Pons (tissue), 1 donor: ENCODE measurements at places on chromosomes 1 and 21.

- DNase-seq: no peak
Measured at GRCh38 chr1:24632832-24633175, 10.3 kb upstream of the SRRM1 start.

GRCh38 chr1:41559331-41559730 lies 74.8 kb upstream of the EDN2 start:
- no peak for DNase-seq

- DNase-seq: peak; percentile 9
Measured at GRCh38 chr1:50983219-50983802, 13.3 kb downstream of the CDKN2C start.

GRCh38 chr1:172342584-172343239 lies 77.8 kb upstream of the C1orf105 start:
- DNase-seq: peak; percentile 62

GRCh38 chr1:37265786-37266667 lies 208.4 kb upstream of the ZC3H12A start:
- no peak for DNase-seq

DNA sequence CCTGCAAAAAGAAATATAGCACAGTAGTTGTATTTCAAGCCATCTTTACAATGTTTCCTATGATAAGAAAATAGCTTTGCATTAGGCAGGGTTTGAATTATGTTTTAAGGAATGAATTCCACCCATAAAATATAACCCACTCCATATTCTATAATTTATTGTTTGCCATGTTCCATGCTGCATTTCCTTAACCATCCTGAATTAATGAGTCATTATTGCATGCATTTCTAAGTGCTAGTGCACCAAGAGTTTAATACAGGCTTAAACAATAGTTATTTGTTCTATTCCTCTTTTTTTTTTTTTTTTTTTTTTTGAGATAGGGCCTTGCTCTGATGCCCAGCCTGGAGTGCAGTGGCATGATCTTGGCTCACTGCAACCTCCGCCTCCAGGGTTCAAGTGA lies 45.2 kb downstream of the MIGA1 start:
- no peak for DNase-seq

- DNase-seq: peak; percentile 50
Measured at GRCh38 chr1:174967845-174968705, 31.7 kb upstream of the CACYBP start.

GRCh38 chr1:67886076-67886475 lies 52.8 kb upstream of the GNG12 start:
- no peak for DNase-seq

DNA sequence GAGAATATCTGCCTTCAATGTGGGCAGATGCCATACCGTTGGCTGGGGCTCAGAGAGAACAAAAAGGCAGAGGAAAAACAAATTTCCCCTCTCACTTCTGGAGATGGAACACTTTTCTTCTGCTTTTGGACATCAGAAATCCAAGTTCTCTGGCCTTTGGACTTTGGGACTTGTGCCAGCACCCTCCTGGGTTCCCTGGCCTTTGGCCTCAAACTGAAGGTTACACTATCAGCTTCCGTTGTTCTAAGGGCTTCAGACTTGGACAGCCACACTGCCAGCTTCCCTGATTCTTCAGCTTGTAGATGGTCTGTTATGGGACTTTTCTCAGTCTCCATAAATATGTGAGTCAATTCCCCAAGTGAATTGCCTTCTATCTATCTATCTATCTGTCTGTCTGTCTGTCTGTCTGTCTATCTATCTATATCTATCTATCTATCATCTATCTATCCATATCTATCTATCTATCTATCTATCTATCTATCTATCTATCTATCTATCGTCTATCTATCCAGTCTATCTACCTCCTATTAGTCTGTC lies 778.1 kb upstream of the TMPRSS15 start:
- no peak for DNase-seq

DNA sequence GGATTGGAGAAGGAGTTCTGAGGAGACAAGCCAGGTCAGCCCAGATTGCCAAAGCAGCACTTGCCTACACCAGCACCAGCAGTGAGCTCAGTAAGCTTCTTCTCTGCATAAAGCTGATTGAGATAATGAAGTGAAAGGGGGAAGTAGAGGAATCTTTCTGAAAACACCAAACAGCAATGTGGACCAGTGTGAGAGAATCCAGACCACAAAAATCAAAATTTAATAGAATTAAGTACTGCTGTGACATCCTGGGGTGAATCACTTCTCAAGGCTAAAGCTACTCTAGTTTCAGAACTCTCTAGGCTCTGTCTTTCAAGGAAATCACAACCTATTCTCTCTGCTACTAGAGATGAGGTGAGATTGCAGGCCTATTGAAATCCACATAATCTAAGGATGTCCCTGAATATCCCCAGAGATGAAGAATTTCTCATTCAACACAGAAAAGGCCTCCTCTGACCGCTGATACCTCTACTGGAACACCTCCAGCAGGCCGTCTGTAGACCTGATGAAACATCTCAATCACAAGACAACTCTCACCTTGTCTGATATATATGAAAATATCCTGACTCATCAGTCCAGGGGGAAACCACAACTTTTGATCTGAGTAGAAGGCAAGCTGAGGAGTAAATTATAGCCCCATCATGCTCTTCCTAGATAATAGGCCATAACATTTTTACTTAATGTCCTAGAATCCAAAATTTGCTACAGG lies at the start of gene FCRL4:
FCRL4 (minus strand) TSS at position 127 of the 709 bp plus-strand sequence. CDS start 141 bp downstream, outside the sequence.
- no peak for DNase-seq

DNA sequence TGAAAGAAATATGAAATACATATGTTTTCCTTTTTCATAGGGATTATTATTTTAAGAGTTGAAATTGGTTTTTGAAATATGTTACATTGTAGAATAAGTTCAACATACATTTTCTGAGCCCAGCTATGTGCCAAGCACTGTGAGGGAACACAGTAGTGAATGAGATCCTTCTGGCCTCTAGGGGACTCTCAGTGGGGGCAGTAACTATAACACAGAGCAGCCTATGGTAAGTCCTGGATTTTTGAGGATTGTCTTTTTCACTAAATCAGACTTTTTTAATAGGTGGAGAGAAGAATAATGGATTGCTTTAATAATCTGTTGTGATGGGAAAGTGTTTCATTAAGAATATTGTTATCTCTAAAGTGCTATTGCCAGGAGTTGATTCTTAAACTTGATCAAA lies 2.4 kb downstream of the DNAJC6 start:
- no peak for DNase-seq

DNA sequence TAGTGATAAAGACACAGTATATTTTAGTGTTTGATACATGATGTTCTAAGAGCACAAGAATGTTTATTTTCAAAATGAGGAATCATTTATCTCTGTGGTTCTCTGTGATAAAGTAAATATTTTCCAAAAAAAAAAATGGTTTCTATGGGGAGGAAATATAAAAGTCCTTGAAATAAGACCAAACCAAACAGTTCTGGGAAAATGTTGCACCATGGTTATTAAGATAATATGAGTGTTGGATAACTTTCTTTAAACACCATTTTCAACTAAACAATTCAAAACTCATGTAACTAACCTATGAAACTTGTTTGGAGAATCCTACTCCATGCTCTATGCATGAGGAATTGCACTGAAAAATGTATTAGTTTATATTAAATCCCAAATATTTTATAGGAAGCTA lies 184.6 kb downstream of the KCNT2 start:
- DNase-seq: no peak

DNA sequence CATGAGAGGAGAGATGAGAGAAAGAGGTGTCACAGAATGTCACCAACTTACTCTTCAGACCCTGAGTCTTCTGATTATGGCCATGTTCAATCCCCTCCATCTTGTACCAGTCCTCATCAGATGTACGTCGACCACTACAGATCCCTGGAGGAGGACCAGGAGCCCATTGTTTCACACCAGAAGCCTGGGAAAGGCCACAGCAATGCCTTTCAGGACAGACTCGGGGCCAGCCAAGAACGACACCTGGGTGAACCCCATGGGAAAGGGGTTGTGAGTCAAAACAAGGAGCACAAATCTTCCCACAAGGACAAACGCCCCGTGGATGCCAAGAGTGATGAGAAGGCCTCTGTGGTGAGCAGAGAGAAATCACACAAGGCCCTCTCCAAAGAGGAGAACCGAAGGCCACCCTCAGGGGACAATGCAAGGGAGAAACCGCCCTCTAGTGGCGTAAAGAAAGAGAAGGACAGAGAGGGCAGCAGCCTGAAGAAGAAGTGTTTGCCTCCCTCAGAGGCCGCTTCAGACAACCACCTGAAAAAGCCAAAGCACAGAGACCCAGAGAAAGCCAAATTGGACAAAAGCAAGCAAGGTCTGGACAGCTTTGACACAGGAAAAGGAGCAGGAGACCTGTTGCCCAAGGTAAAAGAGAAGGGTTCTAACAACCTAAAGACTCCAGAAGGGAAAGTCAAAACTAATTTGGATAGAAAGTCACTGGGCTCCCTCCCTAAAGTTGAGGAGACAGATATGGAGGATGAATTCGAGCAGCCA lies 8.0 kb downstream of the ELOA start:
- DNase-seq: peak; percentile 55

- no peak for DNase-seq
Measured at GRCh38 chr1:226548256-226549093, at the start of gene STUM. Gene STUM, plus strand, starts transcription at chr1:226548764. Its CDS starts 141 bp downstream, at chr1:226548905.

GRCh38 chr1:195394567-195394966 lies 1213.7 kb downstream of the KCNT2 start:
- DNase-seq: no peak

DNA sequence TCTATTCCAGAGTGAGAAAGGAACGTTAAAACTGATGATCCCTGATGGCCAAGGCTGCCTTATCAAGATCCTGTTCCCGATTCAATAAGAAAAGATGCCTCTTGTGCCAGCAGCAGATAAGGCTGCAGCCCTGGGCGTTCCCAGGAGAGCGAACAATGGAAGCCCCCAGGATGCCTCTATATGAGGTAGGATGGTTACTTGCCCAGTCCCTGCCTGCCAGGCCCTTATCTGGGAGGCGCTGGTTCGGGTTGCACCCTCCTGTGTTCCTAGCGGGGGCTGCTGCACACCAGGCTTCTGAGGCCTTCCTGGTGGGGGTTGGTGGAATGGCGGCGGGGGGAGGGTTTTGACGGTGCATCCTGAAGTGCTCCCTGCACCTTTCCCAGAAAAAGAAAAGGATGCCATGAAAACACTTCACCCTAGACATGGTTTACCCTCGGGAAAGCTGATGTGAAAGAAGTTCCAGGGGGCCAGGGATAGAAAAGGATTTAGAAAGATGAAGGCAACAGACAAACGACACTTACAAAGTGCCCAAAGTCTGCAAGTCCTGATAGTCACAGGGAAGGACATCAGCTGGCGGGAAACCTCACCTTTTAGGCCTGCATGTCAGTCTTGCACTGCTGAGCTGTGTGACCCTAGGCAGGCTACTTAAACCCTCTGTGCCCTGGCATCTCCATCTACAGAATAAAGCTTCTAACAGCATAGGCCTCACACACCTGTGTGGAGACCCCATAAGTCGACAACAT lies 100.3 kb downstream of the KCNJ15 start:
- no peak for DNase-seq

DNA sequence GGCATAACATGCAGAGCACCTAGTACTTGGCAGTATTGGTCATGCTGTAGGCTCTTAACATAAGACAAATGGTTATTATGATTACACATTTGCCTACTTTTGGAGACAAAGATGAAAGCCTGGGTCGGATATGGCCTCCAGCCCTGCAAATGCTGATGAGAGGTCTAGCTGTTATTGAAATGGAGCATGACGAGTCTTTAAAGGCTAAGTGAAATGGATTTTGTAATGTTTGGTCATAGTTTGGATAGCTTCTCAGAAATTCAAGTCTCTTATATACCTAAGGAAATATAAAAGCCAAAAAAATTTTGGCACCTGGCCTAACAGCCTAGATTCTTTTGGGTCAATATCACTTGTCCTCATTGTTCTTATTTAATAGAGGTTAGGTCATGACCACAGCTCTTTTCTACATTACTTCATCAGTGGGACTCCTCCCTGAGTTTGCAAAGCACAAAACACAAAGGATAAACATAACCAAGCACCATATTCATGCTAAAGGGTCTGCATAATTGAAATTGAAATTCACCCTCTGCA lies 69.2 kb upstream of the WLS start:
- no peak for DNase-seq

- DNase-seq: no peak
Measured at GRCh38 chr1:180092931-180093650, 61.6 kb upstream of the QSOX1 start.

DNA sequence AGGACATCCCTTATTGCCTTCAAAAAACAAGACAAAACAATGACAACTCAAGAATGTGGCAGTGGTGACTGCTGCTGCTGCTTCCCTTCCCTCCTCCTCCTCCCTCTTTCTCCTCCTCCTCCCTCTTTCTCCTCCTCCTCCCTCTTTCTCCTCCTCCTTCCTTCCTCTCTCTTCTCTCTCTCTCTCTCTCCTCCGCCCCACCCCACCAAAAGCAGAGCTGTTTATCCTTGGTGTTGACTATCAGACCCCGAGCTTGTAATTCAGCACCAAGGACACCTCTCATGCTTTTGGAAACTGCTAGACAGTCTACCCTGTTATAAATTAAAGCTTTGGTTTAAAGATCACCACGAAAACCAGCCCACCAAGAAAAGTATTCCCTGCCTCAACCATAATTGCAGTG lies 72.4 kb upstream of the IFNAR2 start:
- DNase-seq: no peak

GRCh38 chr1:234529095-234529949 lies 50.3 kb upstream of the TARBP1 start:
- no peak for DNase-seq

DNA sequence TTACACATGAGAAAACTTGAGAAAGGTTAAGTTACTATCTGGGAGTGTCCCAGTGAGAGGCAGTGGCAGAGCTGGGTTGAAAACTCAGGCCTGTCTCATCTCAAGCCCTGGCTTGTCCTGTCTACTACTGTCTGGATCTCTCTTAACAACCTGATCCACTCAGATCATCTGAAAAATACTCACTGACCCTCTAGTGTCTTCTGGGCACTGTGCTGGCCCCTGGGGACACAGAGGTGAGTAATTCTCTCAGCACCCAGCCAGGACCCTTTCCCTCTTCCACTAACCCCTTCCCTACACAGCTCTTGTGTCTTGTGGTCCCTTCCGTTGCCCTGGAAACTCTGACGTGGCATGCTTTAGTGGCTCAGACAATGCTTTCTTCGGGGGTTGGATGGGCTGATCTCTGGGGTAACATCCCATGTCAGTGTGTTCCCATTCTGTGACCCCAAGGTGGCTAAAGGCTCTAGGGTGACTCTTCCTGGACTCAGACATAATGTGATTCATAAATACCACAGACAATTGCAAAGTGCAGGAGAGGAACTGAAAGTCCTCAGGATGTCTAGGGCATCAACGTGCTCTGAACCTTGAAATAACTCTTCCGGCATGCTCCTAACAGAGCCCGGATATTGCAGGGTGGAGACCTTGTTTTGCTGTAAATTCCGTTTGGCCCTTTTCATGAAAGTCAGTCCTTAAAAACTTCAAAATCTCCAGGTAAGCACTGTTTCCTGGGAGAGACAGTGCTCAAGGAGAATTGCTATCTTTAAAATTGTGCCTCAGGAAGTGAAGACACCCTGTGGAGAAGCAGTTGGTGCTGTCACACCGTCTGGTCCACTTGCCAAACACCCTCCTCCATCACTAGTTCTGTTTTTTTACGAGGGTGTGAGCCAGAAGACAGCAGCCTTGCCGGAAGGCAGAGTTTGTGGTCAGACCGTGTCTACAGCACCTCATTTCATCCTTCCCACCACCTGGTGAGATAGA lies 4.0 kb downstream of the SHISAL2A start:
- peak; percentile 54 for DNase-seq

- DNase-seq: no peak
Measured at GRCh38 chr21:43190544-43190943, 21.7 kb downstream of the CRYAA start.

GRCh38 chr1:203321273-203322052 lies 16.1 kb downstream of the BTG2 start:
- no peak for DNase-seq
